RCC 7860 (cell line): ENCODE measurements at places on chromosomes 1 and 21.

DNA sequence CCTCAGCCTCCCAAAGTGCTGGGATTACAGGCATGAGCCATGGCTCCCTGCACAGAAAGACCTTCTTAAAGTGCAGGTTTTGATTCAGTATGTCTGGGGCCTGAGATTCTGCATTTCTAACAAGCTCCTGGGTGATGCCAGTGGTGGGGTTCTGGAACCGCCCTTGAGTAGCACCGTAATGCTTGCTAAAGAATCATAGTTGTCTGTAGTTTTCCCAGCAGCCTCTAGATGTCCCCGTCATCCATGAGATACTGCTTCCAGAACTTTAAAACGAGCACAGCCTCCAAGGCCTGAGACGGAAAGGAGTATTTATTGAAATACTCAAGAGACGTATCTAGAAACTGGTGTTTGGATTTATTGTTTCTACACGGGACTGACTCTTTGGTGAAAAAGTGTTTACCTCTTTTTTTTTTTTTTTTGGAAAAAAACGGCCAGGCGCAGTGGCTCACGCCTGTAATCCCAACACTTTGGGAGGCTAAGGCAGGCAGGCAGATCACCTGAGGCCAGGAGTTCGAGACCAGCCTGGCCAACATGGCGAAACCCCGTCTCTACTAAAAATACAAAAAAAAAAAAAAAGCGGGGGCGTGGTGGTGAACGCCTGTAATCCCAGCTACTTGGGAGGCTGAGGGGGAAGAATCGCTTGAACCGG, 2.6 kb upstream of the TOR3A start:
- DNase-seq, result peak; percentile 67

DNA sequence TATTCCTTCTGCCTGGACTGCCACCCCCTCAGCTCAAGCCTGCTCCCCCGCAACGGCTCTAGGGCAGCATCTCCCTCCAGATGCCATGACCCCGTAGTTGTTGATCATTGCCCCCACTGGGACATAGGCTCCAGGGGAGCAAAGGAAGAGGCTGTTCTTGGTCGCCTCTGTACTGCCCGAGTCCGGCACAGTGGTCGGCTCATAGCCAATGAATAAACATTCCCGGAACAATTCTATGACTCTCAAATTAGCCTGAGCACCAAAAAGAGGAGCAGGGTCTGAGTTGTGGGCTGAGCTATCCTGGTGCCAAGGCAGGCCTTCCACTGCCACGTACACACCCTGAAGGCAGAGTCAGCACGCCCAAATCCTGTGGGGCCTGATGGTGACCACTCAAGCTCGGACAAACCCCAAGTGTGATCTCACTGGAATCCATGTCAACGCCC, 33.1 kb downstream of the CAPZB start:
- DNase-seq, result peak; percentile 51

- DNase-seq, result no peak
Measured at GRCh38 chr1:1852619-1853414, 38.1 kb downstream of the GNB1 start.

- peak; percentile 30 for DNase-seq
Measured at GRCh38 chr1:164716992-164717703, 158.2 kb downstream of the PBX1 start.

DNA sequence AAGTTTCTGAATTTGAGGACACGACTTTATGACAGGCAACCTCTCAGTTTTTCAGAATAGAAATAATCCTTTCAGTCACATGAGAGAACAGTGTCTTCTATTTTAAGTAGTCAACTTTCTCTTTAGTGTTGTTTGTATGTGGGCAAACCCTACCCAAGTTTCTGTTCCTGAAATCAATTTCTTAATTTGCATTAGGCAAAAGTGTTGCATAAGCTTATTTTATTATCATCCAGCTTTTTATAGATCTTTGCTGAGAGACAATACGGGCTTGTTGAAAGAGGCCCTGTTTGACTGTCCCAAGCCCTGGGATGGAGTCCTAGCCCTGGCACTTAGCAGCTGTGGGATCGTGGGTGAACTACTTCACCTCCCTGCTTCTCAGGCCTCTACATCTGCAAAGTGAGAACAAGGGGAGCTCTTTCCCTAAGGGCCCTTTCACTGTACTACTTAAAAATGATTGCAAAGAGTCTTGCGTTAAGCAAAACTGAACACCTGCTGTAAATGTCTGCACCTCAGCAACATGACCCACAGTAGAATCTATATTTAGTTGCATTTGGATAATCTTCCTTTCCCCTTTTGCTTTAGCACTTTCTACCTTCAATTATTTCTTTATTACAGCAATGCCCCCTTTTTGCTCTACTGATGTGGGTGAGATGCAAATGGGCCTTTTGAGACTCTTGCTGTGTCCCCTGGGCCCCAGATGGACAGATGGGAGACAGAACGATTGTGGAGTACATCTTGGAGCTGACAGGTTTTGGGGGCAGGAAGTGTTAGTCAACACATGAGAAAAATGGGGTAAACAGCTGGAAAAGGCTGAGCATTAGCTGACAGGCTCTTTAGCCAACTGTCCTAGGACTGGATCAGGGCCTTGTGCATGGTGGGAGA, 41.0 kb upstream of the SCAF4 start:
- no peak for DNase-seq

DNA sequence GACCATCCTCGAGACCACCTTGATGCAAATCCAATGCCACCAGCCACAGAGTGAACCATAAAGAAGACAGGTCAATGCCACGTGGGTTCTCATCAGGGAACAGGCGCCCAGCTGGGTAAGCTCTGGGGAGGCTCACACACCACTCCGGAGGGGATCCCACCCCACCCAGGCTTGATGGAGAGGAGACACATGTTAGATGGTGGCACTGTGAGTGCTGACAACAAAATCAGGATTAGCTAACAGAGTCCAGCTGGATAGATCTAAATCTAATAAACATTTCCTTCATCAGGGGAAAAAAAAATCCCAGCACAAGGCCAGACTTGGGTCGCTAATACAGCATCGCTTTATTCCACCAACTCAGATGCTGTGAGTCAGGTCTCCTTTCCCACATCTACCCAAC, 132.2 kb upstream of the TNR start:
- DNase-seq, result no peak

DNA sequence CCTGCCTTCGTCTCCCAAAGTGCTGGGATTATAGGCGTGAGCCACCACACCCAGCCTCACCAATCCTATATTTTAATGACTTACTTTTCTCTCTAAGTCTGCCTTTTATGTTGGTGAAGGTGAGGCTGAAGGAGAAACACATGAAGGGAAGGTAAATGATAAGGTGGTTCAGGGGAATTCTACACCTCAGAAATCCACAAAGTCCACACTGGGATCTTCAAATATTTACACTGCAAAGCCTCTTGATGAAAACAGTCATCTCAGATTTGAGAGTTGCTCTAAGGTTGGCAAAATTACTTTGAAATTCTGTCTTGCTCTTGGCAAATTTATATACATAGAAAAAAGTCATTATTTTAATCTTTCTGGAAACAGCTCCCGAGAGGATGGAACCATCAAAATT, 42.0 kb upstream of the CACHD1 start:
- DNase-seq, result no peak

DNA sequence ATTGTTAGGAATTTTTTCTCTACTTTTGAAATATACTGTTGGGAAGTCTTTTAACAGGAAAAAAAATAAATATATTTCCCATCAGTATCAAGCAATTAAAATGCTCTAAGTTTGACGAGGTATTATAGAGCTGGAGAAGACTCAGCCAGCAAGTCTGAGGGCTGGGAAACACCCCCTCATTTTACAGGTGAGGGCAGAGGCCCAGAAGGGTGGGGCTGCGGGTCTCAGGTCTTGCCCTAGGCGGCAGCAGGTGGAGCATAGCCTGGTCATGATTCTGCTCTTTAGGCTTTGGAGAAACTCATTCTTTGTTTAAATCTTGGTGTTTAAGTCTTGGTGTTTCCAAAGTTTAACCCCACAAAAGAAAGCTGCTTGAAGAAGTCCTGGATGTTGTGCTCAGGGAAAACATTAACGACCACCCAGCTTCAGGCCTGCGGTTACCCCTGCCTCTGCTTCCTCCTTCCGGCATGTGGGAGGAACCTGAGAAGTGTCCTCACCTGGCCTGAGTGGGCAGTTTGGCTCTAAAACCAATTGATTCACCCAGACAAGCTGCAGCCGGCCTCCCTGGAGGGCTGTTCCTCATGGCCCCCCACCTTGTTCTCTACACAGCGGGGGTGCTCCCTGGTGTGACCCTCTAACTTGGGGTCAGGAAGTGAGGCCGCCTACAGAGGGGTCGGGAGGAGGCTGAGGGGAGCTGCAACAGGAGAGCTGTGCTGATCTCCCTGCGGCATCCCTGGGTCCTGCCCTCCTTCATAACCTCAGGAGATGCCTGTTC, 41.7 kb downstream of the OLFML2B start:
- no peak for DNase-seq

DNA sequence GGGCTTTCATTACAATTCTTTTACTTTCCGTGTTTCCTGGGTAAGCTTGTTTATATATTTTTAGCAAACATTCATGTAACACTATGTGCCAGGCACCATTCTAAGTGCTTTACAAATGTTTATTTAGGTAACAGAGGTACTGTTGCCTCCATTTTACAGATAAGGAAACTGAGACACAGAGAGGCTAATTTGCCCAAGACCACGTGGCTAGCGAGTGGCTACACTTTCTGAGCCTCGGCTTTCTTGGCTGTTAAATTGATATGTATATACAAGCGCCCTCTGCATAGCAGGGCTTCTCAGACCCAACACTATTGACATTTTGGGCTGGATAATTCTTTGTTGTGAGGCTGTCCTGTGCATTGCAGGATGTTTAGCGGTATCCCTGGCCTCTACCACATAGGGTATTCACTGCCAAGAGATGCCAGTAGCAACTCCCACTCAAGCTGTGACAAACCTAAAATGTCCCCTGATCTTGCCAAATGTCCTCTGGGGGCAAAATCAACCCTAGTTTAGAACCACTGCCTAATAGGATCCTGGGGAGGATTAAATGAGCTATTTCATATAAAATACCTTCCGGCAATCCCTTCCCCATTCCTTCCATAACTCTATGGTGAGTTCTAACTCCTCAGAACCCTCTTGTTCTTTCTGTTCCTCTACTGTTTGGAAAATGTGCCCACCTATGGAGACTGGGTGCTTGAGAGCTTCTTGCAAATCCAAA, 17.2 kb upstream of the ID3 start:
- peak; percentile 28 for DNase-seq

GRCh38 chr21:14321042-14321441, 61.9 kb downstream of the HSPA13 start:
- DNase-seq, result no peak

DNA sequence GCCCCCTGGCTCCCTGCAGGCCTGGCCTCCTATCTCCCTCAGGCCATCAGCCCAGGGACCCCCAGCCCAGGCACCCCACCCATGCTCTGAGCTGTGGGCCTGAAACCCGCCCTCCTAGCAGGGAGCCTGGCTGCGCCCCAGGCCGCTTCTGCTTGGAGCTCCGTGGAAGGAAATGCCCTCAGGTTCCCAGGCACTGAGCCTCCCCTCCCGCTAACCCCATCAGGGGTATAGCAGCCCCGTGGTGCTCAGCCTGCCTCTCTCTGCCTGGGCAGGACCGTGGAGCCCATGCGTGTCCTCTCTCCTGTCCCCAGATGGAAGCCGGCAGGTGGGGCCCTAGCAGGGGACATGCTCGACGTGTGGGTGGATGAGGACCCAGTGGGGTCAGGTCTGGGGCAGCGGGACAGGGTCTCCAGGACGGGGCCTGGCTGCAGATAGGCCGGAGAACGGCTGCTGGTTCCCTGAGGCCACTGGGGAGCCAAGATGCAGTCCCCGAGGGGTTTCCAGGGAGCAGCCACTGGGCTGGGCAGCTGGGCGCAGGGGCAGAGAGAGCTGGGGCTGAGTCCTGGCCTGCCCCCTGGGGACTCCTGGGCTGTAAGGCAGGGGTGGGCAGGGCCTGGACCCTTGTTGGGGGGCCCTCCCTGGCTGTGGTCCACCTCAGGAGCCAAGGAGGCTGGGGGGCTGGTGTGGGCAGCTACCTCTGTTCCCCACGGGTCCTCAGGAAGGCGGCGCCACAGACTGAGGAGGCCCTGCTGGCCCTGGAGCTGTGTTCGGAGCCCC, 75.5 kb downstream of the MORN1 start:
- DNase-seq, result no peak

DNA sequence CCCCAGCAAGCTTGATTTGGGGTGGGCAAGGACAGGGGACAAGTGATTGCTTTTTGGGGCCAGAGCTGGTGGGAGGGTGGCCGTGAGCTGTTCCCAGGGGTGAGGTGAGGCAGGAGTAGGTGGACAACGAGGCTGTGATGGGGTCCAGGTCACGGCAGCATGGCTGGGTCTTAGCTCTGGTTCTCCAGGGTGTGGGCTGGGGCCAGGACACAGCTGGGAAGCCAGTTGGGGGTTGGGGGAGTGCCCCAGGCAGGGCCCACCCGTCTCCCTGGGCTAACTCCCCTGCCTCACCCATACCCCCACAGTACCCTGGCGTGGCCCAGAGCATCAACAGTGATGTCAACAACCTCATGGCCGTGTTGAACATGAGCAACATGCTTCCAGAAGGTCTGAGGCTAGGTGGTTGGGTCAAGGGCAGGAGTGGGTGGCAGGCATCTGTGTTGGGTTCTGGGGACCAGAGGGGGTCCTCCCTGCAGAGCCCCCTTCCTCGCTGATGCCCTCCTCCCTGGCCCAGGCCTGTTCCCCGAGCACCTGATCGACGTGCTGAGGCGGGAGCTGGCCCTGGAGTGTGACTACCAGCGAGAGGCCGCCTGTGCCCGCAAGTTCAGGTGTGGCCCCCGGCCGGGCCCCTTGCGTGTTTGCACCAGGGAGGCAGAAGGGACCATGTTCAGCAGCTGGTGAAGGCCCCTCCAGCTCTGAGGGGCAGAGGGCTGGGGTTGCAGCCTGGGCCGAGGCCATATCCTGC, 43.3 kb downstream of the COQ8A start:
- DNase-seq, result no peak

DNA sequence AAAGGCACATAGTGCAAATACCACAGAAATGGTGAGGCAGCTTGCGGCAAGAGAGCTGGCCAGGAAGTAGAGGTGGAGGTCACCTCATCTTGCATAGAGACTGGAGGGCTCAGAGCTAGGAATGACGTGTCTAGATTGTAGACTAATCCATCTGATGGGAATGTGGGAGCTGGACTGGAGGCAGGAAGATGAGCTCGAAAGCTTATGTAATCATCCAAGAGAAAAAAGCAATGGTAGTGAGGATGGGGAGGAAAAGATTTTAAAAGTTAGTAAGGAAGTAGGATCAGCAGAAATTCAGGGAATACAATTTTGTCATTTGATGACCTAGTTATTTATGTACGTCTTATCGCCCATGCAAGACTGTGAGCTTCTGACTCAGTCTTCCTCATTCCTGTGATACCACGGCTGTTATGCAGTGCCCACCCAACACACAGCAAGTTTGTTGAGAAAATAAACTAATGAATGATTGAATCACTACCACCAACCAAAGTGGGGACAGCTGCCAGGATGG, 123.9 kb downstream of the RRAGC start:
- peak; percentile 86 for DNase-seq

DNA sequence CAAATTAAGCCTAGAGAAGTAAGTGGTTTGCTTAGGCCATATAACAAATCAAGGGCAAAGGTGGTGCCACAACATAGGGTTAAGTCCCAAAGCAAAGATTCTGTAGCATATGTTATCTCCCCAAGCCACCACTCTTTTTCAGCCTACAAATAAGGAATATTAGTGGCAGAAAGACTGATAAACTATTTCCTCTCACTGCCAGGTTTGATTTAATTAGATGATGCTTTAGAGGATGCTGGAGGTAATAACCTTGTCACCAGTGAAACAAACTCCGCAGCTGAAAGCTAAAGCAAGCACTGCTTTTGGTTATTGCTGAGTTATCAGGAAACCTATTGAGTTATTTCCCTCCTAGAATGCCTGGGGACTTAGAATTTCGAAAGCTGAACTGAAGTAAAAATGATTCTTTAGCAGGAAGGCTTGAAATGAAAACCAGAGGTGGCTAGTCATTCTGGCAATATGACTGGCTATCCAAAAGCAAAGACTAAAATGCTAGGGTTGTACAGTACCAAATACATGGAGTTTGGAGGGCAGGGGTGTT, 145.2 kb downstream of the SYT2 start:
- no peak for DNase-seq
